ENCODE measurements at places on chromosomes 7 and 10.

DNA sequence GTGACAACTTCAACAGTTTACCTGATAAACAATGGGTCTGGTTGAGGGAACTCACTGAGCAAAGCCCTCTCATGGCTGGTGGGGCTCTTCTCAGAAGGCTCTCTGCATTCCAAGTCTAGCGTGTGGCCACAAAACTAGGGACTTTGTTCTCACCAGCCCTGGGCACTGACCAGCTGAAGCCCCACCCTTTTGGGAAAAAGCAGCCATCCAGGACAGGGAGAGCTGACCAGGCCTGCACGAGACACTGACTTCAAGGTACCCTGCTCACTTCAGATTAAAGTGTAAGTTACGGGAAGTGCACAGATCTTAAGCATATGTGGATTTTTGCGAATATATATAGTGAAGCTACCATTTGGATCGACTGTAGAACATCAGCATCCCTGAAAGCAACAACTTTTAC lies 67.4 kb upstream of the LRRC4 start:
- DNase-seq, result no peak

DNA sequence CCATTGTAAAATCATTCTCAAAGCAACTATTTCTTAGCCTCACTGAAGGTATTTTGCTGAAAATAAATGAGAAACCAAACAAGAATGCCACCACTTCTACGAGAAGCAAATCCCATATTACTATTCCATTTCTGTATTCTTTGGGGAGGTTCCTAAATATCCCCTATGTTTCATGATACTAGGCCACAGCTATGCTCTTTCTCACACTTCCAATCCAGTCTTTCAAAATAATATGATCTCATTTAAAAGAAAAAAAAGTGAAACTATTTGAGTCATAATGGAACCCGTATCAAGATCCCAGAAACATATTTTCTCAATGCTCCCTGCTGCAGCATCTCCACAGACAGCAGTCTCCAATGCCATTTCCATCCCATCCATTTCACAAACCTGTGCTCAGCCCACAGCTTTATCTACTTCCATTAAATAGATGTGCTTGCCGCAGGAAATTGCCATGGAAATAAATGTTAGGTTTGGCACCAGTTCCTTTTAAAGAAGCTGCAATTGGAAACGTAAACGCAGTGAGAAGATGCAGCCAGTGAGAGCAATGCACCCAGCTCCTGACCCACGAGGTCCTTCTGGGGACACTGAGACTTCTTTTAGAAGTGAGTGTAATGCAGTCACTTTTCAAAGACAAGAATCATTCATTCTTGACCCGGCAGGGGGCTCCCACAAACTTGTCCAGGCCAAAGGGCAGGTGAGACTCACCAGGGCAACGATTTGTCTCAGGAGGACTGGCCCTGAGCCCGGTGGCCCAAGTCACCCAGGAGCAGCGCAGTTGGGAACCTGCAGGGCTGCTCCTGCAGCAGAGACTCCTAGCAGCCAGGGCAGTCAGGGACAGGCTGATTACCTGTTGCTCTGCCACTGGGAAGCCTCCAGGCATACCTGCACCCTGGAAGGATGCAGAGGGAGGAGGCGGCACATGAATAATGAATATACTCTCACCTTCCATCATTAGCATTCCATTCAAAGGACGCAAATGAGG lies 99.6 kb downstream of the C10orf90 start:
- DNase-seq, result no peak

DNA sequence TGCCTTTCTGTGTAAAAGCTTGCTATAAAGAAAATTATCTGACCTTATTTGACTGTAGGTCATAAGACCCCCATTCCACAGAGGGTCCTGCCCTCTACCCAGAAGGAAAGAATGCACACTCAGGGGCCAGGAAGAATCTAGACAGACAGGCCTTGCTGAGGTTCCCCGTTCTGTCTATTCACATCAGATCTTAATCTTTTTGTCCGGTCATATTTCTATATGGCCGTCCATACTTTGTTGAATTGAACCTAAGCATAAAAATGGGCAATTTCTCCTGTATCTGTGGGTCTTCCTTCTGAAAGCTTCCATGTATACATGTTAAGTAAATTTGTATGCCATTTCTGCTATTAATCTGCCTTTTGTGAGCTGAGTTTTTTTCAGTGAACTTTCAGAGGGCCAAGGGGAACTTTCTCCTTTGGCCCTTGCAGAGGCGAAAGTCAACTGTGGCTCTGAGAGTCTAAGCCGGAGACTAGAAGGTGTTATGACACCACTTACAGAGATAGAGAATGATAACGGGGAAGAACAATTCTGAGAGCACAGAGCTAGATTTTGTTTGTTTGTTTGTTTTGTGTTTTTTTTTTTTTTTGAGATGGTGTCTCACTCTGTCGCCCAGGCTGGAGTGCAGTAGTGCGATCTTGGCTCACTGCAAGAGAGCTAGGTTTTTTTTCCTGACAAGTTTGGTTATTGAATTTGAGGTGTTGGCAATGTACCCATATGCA lies 11.6 kb upstream of the PRKAR2B start:
- DNase-seq, result no peak

- no peak for DNase-seq
These were observed 8.0 kb upstream of the DMTF1 start for GRCh38 chr7:87144173-87144657.

DNA sequence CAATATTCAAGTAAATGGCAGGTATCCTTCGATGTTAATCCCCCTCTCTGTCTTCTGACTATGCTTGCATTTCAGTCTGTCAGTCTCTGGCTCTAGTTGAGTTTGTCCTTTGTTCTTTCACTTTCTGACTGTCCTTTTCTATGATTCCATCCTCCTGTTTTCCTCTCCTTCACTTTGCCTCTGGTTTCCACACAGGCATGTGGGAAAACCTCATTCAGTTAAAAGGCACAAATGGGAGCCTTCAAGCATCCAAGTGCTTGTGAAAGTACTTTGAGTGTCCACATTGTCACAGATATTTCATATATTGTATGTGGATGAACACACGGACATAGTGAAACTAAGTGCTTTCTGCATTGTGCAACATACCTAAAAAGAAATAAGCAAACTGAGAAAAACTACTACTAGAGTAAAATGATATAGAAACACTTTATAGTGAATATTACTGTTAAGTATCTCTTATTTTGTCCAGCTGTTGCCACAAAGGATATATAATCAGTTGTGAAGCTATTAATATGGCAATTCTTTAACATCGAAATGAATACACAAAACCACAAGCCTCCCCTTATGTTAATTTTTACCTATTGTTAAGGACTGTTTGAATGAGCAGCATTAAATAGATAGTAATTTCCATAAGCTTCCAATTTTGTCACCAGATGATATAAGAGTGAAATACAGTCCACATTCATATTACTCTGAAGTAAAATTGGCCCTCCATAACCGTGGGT lies 71.7 kb downstream of the NRBF2 start:
- no peak for DNase-seq

GRCh38 chr10:124138195-124138882 lies 44.9 kb upstream of the CHST15 start:
- no peak for DNase-seq

DNA sequence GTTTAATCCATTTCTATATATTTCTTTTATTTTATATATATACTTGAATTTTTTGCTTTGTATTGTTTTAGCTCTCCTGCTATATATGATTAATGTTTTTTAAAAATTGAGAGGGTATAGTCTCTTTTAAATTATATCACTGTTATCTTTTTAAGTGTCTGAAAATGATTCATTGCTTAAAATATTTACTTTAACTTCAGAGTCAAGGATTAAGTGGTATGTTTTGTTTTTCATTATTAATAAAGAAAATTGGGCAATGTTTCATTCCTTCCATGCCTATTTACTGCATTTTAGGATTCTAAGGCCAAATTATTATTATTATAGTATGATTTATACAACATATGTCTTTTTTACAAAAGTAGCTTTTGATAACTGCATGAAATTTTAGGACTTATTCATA lies 67.2 kb upstream of the THSD7A start:
- DNase-seq, result no peak

- no peak for DNase-seq
These were observed 17.5 kb downstream of the KIAA1549 start for GRCh38 chr7:138963675-138964074.

GRCh38 chr10:120477743-120478141 lies 20.7 kb downstream of the PLPP4 start:
- DNase-seq, result no peak

- no peak for DNase-seq
These were observed 22.0 kb upstream of the GHRHR start for GRCh38 chr7:30941582-30942323.
